ENCODE measurements at places on chromosomes 5 and 9.

GRCh38 chr5:43664501-43665040, 61.6 kb downstream of the NNT start:
- no peak for DNase-seq

GRCh38 chr9:114538241-114538640, 33.0 kb upstream of the WHRN start:
- DNase-seq: no peak

DNA sequence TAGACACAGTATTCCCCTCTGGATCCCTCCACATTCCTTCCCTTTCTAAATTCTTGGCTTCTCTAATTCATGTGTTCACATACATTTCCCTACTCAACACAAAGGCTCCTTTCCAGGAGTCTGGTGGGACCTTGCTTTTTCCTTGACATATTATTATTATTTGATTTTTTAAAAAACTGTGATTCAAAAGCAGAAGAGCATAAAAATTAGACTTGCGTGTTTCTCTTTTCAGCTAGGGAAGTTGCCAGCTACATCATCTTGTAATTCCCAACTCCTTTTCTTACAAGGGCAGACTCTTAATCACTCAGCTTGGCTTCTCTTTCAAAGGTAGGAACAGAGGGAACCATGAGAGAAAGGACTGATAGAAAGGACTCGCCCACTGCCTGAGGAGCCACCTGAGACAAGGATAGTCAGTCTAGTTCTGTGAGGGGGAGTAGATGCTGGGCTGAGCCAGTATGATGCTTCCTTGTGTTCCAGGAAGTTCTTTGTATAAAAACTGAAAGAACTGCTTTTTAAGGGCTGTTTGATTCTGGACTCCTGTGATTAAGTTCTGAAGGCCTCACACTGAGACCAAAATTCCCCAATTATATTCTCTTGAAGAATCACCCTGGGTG, 51.0 kb upstream of the DPYSL3 start:
- DNase-seq: no peak

GRCh38 chr9:89661956-89662717, 57.3 kb downstream of the GADD45G start:
- no peak for DNase-seq

DNA sequence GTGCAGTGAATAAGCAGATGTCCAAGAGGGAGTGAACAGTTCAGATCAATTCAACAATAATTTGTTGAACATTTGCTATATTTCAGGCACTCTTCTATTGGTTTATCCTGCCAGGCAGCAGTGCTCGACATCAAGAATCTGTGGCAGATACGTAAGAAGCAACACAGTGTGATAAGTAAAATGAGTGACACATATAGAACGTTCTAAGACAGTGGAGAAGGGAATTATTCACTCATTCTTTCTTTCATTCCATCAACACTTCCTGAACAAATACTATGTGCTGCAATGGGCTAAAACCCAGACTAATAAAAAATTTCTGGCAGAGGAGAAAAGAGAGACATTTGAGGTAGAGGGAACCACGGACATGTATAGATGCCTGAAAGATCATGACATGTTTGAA, 89.9 kb upstream of the GLIS3 start:
- DNase-seq: no peak

GRCh38 chr9:87464110-87464991, 33.3 kb upstream of the DAPK1 start:
- no peak for DNase-seq

DNA sequence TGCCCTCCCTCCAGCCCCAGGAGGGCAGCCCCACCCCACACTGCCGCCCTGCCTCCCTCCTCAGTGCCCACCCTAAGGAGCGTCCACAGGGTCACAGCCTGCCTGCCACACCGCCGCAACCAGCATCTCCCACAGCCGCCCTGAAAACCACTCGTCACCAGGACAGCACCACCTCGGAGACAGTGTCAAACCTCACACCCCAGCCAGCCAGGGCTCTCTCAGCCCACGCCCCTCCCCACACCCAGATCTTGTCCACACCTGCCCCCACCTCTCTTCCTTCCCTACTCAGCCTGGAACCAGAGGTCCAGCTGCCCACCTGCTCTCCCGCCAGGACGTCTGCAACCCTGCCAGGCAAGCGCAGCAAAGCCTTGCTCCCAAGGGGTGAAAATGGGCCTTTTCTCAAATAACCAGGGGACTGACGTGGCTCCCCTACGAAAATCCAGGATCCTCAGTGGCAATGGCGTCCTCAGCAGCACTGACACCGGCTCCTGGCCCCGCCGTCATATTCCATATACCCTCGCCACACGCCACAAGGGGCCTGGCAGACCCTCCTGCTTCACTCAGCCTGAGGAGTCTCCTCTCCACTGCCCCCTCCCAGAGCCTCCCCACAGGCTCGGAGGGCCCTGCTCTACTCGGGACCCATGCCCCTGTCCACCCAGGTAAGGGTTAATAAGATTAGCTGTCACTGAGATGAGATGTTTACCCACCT, 71.0 kb upstream of the ADAMTS2 start:
- DNase-seq: no peak

GRCh38 chr9:35910613-35911359, 1.5 kb downstream of the SPAAR start:
- DNase-seq: no peak

- DNase-seq: no peak
These were observed 73.8 kb downstream of the LHFPL2 start for GRCh38 chr5:78574731-78575161.

DNA sequence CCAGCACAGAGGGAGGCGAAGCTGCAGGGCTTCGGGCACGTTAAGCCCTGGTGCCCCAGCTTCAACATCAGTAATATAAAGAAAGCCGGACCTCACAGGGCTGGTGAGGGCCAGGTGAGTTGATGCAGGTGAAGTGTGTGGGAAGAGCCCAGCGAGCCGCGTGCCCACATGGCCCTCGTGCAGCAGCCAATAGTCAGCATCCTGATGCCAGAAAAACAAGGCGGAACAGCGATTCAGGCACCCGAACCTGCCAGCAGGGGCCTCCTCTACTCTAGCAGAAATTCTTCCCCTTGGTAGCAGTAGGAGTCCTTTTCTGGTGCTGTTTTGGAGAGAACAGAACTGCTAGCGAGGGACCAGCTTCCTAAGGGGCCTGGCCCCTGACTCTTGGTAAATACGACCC, 7.8 kb downstream of the MED10 start:
- DNase-seq: no peak

GRCh38 chr9:79883073-79883645, 311.4 kb downstream of the TLE4 start:
- DNase-seq: peak; percentile 11

GRCh38 chr5:58523956-58524355, 32.7 kb downstream of the GAPT start:
- no peak for DNase-seq

Measured in activated naive CD4-positive, alpha-beta T cell (primary cell).